A549 treated with AZD2906 at 1 μM for 4 hours (cell line): ENCODE measurements at places on chromosomes 13 and 19. TPM values are rescaled to one million over a fixed set of nuclear protein-coding genes. Genes with fewer than 3 reads are reported as not detected.

ZNF625 gene
- total RNA-seq, result not detected in 5 replicates

ATP7B gene
- 2.1 to 3.4 TPM (median 2.6 TPM) in 5 replicates for total RNA-seq

KRI1 gene
- 13.5 to 16.6 TPM (median 15.2 TPM) in 5 replicates for total RNA-seq

PRR19 gene
- 3.6 to 5.2 TPM (median 3.9 TPM) in 5 replicates for total RNA-seq

AKAP8L gene
- 35.0 to 40.5 TPM (median 38.1 TPM) in 5 replicates for total RNA-seq

EFNB2 gene
- 3.4 to 4.4 TPM (median 4.0 TPM) in 5 replicates for total RNA-seq

OLFM4 gene
- total RNA-seq, result 0.02 TPM in 1 of 5 replicates, not detected in the others

DCAF15 gene
- 14.7 to 24.0 TPM (median 20.5 TPM) in 5 replicates for total RNA-seq

RETN gene
- not detected in 5 replicates for total RNA-seq

EHD2 gene
- total RNA-seq, result 124 to 156 TPM (median 148 TPM) in 5 replicates

COX7A1 gene
- total RNA-seq, result not detected in 5 replicates

AXL gene
- 88.8 to 105 TPM (median 94.1 TPM) in 5 replicates for total RNA-seq

PSPN gene
- 0.51 to 1.1 TPM (median 0.75 TPM) in 5 replicates for total RNA-seq

SPACA6 gene
- total RNA-seq, result 11.6 to 14.2 TPM (median 12.3 TPM) in 5 replicates

NTN5 gene
- 0.06 to 0.22 TPM (median 0.15 TPM) in 5 replicates for total RNA-seq

GSK3A gene
- total RNA-seq, result 107 to 154 TPM (median 149 TPM) in 5 replicates

ITGBL1 gene
- 0.97 to 2.0 TPM (median 1.8 TPM) in 5 replicates for total RNA-seq

IRGC gene
- total RNA-seq, result not detected in 5 replicates

C1QTNF9 gene
- total RNA-seq, result not detected in 5 replicates

SIGLECL1 gene
- not detected in 5 replicates for total RNA-seq

GRIK5 gene
- 0.23 to 0.66 TPM (median 0.42 TPM) in 5 replicates for total RNA-seq

CCDC194 gene
- not detected in 5 replicates for total RNA-seq

UBE2S gene
- 270 to 454 TPM (median 404 TPM) in 5 replicates for total RNA-seq

LRG1 gene
- total RNA-seq, result 0.06 to 0.20 TPM (median 0.11 TPM) in 5 replicates

ZNF99 gene
- not detected in 5 replicates for total RNA-seq

REEP6 gene
- total RNA-seq, result 4.2 to 5.9 TPM (median 5.5 TPM) in 5 replicates
